Right atrium auricular region (tissue), 2 donors: ENCODE measurements at places on chromosomes 1 and 21. TPM values are rescaled to one million over a fixed set of nuclear protein-coding genes. Genes with fewer than 3 reads are reported as not detected.
A peak's percentile ranks its signal among the peaks of the same experiment; 100 is the strongest.

Gene INSRR
- total RNA-seq = not detected

Gene MAP7D1
- 356 TPM for total RNA-seq

Gene TMOD4
- total RNA-seq = not detected

Gene CGN
- 3.3 TPM for total RNA-seq

Gene ATP5PB
- total RNA-seq = 429 TPM

Gene SHISAL2A
- not detected for total RNA-seq

Gene IGSF3
- 17.6 TPM for total RNA-seq

DNA sequence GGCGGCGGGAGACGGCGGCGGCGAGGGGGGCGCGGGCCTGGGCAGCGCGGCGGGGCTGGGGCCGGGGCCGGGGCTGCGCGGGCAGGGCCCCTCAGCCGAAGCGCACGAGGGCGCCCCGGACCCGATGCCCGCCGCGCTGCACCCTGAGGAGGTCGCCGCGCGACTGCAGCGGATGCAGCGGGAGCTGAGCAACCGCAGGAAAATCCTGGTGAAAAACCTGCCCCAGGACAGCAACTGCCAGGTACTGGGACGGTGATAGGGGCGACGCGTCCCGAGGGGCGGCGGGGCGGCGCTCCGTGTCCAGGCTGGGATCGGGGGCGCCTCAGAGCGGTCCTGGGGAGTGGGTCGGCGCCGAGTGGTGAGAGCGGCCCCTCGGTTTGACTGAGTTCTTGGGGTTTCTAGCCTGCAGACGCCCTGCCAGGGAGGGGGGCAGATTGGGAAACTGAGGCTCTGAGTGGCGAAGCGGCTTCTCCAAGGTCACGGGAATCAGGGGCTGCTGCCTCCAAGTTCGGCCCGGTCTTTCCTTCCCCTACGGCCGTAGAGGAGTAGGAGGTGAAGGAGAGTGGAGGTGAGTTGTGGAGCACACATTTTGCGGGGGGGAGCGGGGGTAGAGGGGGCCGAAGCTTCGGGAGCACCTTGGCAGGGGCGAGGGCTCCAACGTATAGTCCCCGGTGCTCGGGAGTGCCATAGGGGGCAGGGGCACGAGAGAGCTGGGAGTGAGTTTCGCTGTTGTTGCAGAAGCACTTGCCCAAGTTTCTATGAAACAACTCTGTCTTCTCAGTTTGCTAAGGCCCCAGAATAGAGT is 508 bp downstream of the RAVER2 start:
- no peak for DNase-seq
- no peaks in the 10 kb centered on the region for H3K27me3 ChIP-seq
- H3K4me1 ChIP-seq = peaks cover 16% of the 10 kb centered on the region
- H3K27ac ChIP-seq = peak overlapping the region; percentile 80
- no peaks in the 10 kb centered on the region for H3K36me3 ChIP-seq

- H3K27me3 ChIP-seq = no peaks in the 10 kb centered on the region
- no peak overlapping the region for H3K27ac ChIP-seq
- H3K4me1 ChIP-seq = no peaks in the 10 kb centered on the region
These were observed 107.7 kb downstream of the MAB21L3 start for GRCh38 chr1:116218922-116219321.

DNA sequence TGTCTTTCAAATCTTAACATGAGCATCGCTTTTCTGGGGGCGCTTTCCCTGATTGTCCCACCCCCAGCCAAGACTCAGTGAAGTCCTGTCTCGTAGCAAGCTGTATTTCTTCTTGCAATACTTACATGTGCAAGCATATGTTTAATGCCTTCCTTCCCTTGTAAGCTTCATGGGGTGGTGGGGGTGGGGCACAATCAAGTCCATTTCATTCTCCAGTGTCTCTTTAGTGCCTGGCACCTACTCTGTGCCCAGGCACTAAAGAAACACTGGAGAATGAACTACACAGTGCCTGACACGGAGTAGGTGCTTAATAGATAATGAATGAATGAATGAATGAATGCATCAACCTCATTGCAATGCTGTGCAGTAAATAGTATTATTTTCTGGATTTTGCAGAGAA is 143.1 kb downstream of the PLPP3 start:
- H3K4me3 ChIP-seq = no peak overlapping the region
- no peak for DNase-seq
- H3K27ac ChIP-seq = no peak overlapping the region
- H3K36me3 ChIP-seq = no peaks in the 10 kb centered on the region
- H3K27me3 ChIP-seq = no peaks in the 10 kb centered on the region

GRCh38 chr1:113850127-113850796 is 21.2 kb downstream of the PTPN22 start:
- DNase-seq = no peak
- no peaks in the 10 kb centered on the region for H3K36me3 ChIP-seq
- no peaks in the 10 kb centered on the region for H3K4me1 ChIP-seq
- H3K4me3 ChIP-seq = no peak overlapping the region

GRCh38 chr1:101980974-101981373 is 15.8 kb downstream of the OLFM3 start:
- H3K27ac ChIP-seq = no peak overlapping the region
- no peaks in the 10 kb centered on the region for H3K36me3 ChIP-seq
- no peak overlapping the region for H3K4me3 ChIP-seq
- H3K27me3 ChIP-seq = no peaks in the 10 kb centered on the region
- no peak for DNase-seq
- H3K4me1 ChIP-seq = no peaks in the 10 kb centered on the region

GRCh38 chr1:178966312-178966711 is 59.4 kb upstream of the FAM20B start:
- H3K27ac ChIP-seq = no peak overlapping the region
- no peak for DNase-seq
- no peaks in the 10 kb centered on the region for H3K27me3 ChIP-seq
- H3K36me3 ChIP-seq = no peaks in the 10 kb centered on the region
- peaks cover 9% of the 10 kb centered on the region for H3K4me1 ChIP-seq
- H3K4me3 ChIP-seq = no peak overlapping the region

DNA sequence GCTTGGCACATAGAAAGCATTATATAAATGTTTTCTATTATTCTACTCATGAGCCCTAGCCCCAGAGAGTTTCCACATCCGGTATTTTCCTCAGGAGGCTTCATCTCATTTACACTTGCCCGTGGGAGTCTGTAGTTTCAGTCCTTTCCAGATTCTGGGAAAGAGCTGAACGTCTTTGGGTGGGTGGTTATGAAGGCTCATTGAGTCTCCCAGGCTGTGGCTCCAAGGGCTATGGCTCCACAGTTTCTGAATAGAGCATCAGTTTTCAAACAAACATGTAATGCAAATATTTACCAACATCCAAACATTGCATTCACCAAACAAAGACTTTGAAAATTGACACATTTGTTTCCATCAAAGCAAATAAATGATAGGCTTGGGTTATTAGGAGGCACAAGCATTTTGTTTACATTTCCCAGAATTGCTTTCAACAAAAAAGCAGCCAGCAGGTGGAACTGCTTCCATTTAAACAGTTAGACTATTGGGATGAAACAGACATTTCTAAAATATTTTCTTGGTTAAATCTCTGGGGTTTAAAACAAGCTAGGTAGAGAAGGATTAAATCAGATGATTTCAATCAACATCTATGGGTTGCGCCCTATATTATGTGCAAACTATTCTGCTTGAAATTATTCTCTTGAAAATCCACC is 1.3 kb upstream of the LEMD1 start:
- no peaks in the 10 kb centered on the region for H3K4me1 ChIP-seq
- no peak for DNase-seq
- H3K4me3 ChIP-seq = no peak overlapping the region
- H3K27ac ChIP-seq = no peak overlapping the region
- H3K36me3 ChIP-seq = no peaks in the 10 kb centered on the region

- H3K4me3 ChIP-seq = peak within 1 kb of the TSS; percentile 80
- H3K27me3 ChIP-seq = no peaks in the 10 kb centered on the region
- peaks cover 45% of the 10 kb centered on the region for H3K4me1 ChIP-seq
These were observed at the start of gene RUSC1 for GRCh38 chr1:155320661-155321617. RUSC1 (plus strand) TSS chr1:155320894; CDS start chr1:155321774, 880 bp downstream.

DNA sequence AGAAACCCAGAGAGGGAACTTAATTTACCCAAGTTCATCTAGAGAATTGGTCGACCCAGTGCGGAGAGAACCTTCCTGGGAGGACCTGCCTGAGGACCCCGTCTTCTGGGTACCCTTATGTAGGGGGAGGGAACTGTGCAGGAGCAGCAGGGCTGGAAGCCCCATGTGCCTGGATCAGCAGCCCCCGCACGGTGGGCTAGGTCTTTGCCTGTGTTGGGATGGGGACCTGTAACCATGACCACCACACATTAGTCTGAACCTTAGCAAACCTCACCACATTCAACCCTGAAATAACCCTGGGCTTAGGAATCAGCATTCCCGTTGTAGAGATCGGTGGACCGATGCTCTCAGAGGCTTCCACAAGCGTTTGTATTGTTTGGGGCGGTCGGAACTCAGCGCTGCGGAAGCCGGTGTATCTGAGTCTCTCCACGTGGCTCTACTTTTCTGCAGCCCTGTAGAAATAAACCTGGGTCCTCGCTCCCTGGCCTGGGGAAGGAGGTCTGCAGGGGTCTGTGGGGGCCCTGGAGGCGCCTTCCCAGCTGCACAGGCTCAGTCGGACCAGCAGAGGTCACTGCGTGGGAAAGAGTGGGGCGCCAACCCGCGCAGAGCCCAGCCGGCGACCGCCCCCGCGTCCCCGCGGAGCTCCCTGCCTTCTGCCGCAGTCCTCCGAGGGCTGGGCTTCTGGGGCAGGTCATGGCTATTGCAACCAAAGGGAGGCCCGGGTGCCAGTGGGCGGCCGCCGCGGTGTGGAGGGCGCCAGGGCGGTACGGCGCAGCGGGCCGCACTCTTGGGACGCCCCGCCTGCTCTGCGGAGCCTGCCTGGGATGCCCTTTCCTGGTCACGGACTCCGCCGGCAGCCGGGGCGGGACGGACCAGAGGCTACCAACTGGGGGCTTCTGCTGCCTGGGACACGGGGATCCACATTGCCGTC is 36.2 kb upstream of the KCNA10 start:
- H3K27me3 ChIP-seq = no peaks in the 10 kb centered on the region
- no peaks in the 10 kb centered on the region for H3K36me3 ChIP-seq
- DNase-seq = no peak
- H3K27ac ChIP-seq = no peak overlapping the region
- peak overlapping the region; percentile 45 for H3K4me3 ChIP-seq

DNA sequence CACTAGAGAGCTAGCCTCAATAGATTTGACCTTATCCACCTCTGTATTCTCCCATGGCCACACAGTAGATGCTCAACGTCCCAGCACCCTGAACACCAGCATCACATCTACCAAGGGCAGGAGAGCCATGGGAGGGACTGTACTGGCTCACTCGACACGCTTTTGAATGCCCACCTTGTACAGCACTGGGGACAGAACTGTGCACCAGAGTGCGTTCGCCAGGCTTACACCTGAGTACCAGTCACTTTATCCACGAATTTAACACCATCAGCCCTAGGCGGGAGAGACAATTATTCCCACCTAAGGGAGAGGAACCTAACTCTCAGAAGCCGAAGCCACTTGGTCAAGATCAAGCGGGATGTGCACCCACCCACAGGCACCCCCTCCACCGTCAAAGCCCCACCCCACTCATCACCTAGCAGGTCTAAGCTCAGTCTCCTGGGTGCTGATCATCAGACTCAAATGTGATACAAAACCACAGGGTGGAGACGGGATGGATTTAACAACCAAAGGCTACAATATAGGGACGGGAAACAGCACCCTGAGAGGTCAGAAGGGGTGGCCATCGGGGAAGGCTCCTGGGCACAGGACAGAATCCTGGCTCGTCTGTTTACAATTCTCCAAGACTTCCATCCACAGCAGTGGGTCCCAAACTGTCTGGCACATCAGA is 110.5 kb downstream of the GLIS1 start:
- no peak overlapping the region for H3K27ac ChIP-seq
- no peak overlapping the region for H3K4me3 ChIP-seq
- H3K4me1 ChIP-seq = no peaks in the 10 kb centered on the region
- no peaks in the 10 kb centered on the region for H3K27me3 ChIP-seq

GRCh38 chr1:54234284-54234683 is 34.3 kb downstream of the MRPL37 start:
- no peaks in the 10 kb centered on the region for H3K27me3 ChIP-seq
- DNase-seq = no peak
- no peak overlapping the region for H3K27ac ChIP-seq
- peaks cover 26% of the 10 kb centered on the region for H3K36me3 ChIP-seq

DNA sequence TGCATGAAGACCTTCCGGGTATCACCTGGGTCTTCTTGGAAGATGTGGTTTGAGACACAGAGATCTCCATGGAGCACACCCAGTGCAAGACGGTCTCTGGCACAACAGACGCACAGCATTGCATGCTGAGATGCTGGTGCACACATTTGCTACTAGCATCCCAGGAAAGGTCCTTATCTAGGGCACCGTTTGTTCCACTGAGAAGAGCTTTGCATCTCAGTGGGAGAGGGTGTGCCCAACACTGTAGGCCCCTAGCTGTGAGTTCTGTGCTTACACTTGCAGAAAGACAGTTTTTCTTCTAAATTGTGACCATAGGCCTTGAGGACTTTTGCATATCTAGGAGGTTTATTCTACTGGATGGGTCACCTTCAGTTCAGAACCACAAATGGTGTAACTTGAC is 554.1 kb downstream of the MATN1 start:
- no peaks in the 10 kb centered on the region for H3K27me3 ChIP-seq
- H3K4me1 ChIP-seq = no peaks in the 10 kb centered on the region
- no peak overlapping the region for H3K27ac ChIP-seq
- H3K4me3 ChIP-seq = no peak overlapping the region
- no peaks in the 10 kb centered on the region for H3K36me3 ChIP-seq

DNA sequence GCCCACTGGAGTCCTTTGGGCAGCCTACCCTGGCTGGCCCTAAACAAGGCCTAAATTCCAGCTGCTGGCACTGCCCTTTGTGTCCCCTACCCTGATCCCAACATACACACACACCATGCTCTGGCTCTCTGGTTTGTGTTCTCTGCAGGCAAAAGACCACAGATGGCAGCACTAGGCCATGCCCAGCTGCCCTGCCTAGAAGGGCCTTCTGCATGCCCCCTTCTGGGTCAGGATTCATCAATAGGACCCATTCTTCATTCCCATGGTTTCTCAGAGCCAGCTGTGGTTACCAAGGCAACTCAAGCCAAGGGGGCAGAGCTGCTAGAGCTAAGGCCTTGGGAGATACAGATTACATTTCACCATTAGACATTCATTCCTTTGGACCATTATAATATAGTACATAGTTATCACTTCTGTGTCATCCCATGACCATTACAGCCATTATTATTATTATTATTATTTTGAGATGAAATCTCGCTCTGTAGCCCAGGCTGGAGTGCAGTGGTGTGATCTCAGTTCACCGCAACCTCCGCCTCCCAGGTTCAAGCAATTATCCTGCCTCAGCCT is 17.5 kb downstream of the ASAP3 start:
- no peak overlapping the region for H3K4me3 ChIP-seq
- H3K4me1 ChIP-seq = peaks cover 26% of the 10 kb centered on the region
- no peaks in the 10 kb centered on the region for H3K36me3 ChIP-seq
- H3K27me3 ChIP-seq = no peaks in the 10 kb centered on the region
- H3K27ac ChIP-seq = no peak overlapping the region
- DNase-seq = no peak

DNA sequence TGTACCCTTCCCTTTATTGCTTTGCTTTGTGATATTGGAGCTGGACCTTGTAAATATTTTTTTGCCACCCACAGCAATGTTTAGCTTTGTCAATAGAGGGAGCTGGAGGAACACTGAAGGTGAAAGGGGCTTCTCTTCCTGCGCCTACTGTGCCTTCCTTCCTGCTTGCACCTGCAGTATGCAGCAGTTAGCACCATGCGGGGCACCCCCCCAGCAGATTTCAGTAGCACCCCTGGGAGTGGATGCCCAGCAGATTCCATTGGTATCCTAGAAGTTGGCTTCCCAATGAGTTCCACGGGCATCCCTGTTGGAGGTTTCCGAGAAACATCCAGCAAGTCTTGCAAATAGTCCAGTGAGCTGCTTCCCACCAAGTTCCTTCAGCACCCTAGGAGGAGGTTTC is 25.6 kb downstream of the S100A10 start:
- no peak overlapping the region for H3K4me3 ChIP-seq
- no peaks in the 10 kb centered on the region for H3K36me3 ChIP-seq
- H3K27ac ChIP-seq = no peak overlapping the region
- no peak for DNase-seq
